ENCODE measurements at places on chromosomes 6 and 20. TPM values are rescaled to one million over a fixed set of nuclear protein-coding genes. Genes with fewer than 3 reads are reported as not detected.

Gene TRIM31
- total RNA-seq: not detected

Gene NMBR
- total RNA-seq: not detected

Gene GPR6
- not detected for total RNA-seq

DNA sequence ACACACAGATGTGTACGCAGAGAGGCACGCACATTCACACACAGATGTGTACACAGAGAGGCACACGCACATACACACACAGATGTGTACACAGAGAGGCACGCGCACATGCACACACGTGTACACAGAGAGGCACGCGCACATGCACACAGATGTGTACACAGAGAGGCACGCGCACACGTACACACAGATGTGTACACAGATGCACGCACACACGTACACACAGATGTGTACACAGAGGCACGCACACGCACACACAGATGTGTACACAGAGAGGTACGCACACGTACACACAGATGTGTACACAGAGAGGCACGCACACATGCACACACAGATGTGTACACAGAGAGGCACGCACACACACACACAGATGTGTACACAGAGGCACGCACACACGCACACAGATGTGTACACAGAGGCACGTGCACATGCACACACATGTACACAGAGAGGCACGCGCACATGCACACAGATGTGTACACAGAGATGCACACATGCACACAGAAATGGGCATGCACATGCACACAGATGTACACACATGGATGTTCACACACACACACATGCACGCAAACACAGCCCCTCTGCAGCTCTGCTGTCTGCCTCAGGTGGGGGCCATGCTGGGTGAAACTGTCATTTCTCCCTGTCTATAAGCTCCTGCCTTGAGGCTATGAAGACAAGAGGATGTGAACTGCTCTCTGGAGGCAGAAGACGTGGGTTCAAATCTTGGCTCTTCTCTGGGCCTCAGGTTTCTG is 14.3 kb upstream of the MYT1 start:
- no peak for DNase-seq

DNA sequence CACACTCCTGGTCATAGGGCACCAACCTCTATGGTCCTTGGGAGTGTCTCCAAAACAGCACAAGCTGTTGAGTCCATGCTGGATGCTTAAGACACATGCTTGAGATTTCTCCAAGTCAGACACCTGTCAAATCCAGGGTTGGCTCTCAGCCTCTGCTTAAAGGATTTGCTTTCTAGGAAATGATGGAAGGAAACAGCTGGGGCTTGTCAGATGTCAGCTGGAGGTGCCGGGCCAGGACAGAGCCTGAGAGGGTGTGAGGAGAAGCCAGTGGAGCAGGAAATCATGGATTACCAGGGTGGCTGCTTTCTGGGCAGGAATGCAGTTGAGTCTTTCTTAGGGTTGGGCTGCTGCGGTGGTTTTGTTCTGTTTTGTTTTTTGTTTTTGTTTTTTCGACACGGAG is 83.0 kb upstream of the FAM184A start:
- no peak for DNase-seq

- DNase-seq: peak; percentile 71
Measured at GRCh38 chr6:32589596-32590449, at the start of gene HLA-DRB1. TSS of gene HLA-DRB1 (minus strand) at chr6:32589848. CDS start at chr6:32589742, 106 bp downstream.

DNA sequence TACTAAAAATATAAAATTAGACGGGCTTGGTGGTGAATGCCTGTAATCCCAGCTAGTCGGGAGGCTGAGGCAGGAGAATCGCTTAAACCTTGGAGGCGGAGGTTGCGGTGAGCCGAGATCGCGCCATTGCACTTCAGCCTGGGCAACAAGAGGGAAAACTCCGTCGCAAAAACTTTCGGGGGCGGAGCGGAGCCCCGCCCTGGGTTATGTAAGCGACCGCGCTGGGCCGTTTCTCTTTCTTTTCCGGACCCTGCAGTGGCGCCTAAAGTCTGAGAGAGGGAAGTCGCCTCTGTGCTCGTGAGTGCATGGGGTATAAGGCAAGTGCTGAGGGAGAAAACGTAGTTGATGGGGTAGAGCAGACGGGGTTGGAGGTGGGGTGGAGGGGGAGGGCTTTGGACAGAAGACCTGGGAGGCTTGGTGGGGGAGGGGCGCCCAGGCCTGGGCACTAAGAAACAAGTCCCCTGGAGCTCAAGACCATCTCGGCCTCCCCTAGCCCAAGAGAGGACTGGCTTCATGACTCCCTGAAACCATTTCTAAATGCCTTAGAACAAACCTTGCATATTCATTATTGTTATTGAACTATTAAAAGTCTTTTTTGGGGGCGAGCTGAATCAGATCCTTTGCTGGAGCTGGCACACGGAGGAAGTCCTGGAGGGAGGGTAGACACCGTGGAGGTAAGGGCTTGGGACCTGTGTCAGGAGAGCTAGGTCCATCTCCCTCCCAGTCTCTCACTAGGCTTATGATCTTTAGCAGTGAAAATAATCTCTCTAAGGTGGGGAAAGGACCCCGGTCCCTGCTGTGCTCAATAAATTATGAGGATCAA is 2.7 kb upstream of the MICA start:
- peak; percentile 91 for DNase-seq

- no peak for DNase-seq
Measured at GRCh38 chr6:121615493-121615892, 180.0 kb downstream of the GJA1 start.

Gene TNXB
- total RNA-seq: 34.7 TPM

DNA sequence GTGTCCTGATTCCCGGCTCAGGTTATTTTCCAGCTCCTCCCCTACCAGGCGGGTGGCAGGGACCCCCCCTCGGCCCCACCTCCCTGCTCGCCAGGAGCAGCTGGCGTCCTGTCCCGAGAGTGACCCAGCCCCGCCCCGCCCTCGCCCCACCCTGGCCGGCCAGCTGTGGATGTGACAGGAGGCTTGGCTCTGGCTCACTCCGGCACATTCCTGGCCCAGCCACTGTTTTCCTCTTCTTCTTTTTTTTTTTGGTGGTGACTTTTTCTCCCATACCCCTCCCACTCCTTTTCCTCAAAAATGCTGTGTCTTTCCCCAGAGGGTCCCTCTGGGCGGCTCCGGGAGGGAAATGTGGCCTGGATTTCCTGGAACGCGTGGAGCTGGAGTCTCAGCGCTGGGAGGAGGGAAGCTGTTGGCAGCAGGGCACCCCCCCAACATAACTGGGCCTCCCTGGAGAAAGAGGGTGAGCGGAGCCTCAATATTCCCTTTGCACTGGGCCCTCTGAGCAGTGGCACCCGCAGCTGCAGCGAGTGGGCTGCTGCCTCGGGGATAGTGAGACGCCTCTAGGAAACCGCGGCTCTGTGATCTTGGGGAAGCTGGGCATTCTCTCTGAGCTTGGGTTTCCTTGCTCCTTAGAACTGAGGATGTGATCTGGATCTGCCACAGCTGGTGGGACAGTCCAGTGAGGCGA is 28.3 kb upstream of the CSNK2A1 start:
- DNase-seq: peak; percentile 85

DNA sequence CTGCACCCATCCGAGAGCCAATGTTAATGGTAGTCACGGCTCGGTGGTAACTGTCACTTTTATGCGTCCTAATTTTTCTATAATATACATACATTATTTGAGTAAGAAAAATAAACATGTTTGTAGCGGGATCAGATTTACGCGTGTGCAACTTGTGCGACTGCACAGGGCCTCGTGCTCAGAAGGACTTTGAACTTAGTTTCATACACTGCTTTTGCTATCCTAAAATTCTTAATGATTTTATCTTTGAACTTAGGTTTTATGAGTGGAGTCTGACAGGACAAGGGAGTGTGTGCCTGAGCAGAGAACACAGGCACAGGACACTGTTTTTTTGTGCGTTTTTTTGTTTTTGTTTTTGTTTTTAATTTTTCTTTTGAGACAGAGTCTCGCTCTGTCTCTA is 189.7 kb downstream of the NFATC2 start:
- DNase-seq: no peak

DNA sequence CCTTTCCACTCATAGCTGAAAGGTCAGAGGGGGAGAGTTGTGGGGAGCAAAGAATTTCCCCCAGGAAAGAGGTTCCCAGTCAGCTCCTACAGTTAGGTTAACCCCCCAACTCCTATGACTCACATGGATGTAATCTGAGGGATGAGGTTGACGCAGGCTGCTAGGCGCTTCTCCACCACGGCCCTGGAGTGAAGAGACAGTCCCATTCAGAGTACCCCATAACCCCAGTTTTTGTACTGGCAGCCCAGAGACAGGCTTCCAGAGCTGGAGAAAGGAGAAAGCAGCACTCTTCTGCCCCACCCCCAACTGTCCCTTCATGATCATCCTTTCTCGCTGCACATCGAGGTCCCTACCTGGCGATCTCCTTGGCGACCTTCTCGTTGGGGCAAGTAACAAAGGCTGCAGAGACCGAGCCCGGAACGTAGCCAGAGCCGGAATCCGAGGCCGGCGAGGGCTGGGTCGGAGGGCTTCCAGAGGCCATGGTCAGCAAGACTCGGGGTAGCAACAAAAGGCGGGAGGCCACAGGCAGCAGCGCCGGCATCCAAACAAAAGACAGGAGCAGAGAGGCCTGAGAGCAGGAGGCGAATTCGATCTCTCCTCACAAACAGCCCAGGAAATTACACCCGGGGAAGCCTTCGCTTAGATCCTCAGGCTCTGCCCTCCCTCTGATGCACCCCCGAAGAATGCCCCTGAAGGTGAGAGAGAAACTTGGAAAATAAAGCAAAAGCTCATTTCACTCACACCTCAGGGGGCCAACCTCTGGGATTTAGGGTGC is 592 bp downstream of the CUTA start:
- no peak for DNase-seq

DNA sequence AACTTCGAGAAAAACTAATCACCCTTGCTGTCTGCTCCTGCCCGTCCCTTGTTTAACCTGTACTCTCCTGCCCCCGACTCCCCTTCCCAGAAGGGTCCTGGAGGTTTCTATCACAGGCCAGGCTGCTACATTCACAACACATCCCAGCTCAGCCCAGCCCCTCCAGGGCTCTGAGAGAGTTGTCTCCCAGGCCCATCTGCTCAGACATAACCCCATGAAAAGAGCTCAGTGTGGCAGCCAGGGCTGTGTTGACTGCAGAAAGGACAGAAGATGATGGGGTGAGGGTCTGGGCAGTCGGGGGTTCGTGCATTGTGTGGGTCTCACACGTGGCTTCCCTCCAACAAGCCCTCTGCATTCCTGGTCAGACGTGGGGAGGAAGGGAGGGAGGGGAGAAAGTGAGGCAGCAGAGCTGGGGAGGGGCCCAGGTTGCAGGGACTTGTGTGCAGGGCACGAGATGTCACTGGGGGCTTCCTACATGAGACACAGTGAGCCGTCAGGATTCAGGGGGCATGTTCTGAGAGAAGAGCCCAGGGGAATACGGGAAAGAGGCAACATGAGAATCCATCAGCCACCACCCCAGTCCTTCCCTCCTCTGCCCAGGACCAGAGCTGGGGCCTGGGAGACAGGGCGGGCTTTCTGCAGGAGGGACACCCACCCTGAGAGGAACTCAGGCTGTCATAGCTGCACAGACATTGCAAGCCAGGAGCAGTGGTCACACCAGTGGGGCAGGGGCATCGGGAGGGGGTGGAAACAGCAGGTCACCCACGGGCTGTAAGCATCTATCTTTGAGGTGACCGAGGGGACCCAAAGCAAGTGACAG is 372.9 kb downstream of the PREX1 start:
- peak; percentile 45 for DNase-seq

DNA sequence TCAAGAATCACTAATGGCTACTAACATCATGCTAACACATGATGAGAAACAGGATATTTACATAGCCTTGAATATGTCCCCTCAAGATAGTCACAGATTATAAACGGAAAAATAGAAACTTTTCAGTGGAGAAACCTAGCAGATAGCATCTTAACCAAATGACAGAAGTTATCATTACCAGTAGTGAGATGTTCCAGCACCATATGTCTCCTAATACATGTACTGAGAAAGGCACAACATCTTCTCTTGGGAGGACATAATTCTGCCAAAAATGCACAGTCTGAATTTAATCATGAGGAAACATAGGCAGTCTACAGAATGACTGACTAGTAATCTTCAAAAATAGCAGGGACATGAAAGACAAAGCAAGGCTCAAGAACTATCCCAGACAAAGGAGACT is 19.9 kb upstream of the PRIM2 start:
- no peak for DNase-seq

GRCh38 chr6:100247123-100247522 is 217.6 kb downstream of the SIM1 start:
- no peak for DNase-seq

GRCh38 chr20:7908905-7909304 is 31.4 kb downstream of the HAO1 start:
- DNase-seq: no peak

DNA sequence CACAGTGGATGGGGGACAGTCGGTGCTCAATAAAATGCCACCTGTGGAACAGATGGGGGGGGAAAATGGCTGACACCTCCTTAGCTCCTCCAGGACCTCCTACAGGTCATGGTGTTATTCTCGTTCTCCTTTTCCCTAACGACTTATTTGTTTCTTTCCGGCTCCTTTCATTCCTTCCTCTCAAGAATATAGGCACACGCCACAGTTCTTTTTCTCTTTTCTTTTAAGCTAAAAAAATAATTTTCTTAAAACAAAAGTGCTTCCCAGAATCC is 1.4 kb upstream of the RNASET2 start:
- no peak for DNase-seq

GRCh38 chr6:41607036-41607435 is 31.2 kb upstream of the MDFI start:
- no peak for DNase-seq

DNA sequence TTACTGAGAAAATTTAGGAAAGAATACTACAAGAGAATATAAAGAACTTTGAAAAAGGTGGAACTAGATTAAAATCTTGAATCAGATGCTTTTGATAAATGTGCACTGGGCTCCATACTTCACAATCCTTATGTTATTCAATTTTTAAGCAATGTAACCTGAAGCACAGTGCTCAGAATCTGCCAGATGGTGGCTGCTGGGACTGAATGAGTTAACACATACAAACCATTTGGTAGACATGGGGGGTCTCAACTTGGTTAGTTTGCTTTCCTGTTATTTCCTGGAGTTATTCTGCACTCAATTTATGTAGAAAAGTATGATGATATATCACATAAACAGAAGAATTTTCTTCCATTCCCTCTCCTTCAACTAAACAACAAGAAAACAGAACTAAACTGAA is 326.5 kb downstream of the RNGTT start:
- no peak for DNase-seq

GRCh38 chr20:58542411-58543095 is 27.4 kb upstream of the APCDD1L start:
- no peak for DNase-seq

GRCh38 chr6:5677219-5678000 is 329.3 kb downstream of the NRN1 start:
- no peak for DNase-seq

DNA sequence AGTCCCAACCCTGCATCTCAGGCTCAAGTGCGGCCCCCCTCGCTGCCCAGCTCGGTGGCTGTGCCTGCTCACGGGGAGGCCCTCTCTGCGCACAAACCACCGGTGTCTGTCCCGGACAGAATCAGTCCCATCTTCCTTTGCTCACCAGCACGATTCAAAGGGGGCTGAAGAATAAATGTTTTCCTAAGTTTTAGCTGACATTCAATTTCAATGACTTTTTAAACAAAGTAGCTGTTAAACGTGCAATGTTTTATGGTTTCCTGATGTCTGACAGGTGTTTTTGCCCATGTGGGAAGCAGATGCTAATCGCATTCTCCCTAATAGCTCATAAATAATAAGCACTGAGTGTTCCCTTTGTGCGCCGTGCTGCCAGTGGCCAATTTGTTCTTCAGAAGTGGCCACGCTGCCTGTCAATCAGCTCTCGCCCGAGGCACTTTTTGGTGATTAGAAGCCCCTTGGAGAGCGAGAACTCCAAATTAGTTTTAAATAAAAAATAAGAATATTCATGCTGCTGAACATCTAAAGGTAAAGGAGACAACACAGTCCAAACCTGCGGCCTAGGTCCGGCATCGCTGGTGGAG is 26.3 kb downstream of the BHLHE23 start:
- DNase-seq: no peak

- DNase-seq: no peak
Measured at GRCh38 chr6:4567141-4567540, 209.1 kb upstream of the CDYL start.

Gene CAGE1
- not detected for total RNA-seq

Measured in heart left ventricle (tissue), 16 donors.